ENCODE measurements at places on chromosomes 11 and 22. TPM values are rescaled to one million over a fixed set of nuclear protein-coding genes. Genes with fewer than 3 reads are reported as not detected.

ADAMTS15 gene
- polyA plus RNA-seq = 0.07 TPM

APOA1 gene
- polyA plus RNA-seq = 12.6 TPM

DUSP8 gene
- polyA plus RNA-seq = 0.62 TPM

TMEM151A gene
- 8.1 TPM for polyA plus RNA-seq

SPON1 gene
- 5.0 TPM for polyA plus RNA-seq

GSTP1 gene
- 101 TPM for polyA plus RNA-seq

YPEL1 gene
- polyA plus RNA-seq = 2.1 TPM

CCDC116 gene
- polyA plus RNA-seq = not detected

Measured in Purkinje cell (primary cell).